ENCODE measurements at places on chromosomes 3 and 15. TPM values are rescaled to one million over a fixed set of nuclear protein-coding genes. Genes with fewer than 3 reads are reported as not detected.

The TM4SF4 gene
- 257 TPM for total RNA-seq

The FBN1 gene
- total RNA-seq = 0.93 TPM

The SOX14 gene
- total RNA-seq = not detected

DNA sequence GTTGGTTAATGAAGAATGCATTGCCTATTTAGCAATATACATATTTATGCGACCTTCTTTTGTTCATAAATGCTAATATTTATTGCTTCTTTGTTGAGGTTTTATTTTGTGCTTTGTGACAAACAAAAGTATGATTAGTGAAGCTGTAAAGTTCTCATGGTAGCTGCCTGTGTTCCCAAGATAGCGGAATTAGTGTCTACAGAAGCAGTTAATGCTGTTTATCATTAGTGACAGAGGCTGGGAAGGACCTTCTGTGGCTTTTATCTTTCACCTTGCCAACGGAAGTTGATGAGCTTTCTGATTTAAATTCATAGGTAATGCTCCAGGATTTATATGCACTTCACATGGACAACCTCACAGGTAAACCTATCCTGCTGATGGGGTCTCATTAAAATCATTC lies 418.3 kb downstream of the CADM2 start:
- no peak for DNase-seq

The CHDH gene
- total RNA-seq = 24.9 TPM

Measured in Calu3 (cell line).